ENCODE measurements at places on chromosomes 6 and 20. TPM values are rescaled to one million over a fixed set of nuclear protein-coding genes. Genes with fewer than 3 reads are reported as not detected.

GRCh38 chr20:46349035-46349741 is 40.9 kb upstream of the CDH22 start:
- no peak for DNase-seq

DNA sequence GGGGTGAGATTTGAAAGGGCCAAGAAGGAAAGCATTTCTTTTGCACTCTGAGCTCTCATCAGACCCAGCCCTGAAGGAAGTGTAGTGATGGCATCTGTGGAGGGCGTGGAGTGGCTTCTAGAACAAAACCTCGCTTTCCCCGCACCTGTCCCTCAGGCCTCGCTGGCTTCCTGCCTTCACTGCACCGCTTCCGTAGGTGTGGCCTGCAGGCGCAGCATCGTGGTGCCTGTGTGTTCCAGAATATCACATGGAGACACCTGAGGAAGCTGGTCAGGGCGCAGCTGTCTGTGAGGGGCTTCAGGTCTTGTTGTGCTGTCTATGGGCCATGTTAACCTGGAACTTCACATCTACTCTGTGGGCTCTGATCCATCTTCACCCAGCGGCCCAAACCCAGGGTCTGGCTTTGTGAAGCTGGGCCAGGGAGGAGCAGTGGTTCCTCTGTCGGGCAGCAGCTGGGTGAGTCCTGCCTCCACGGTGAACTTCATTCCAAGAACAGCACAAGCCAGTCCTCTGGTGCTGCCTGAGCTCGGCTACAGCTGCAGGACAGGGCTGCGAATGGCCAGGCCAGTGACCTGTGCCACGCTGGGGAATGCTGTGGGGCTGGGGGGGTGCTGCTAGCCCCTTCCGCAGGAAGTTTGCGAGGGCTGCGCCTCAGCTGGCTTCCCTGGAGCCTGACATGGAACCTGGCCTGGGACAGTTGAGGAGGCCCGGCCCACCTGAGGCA is 40.9 kb downstream of the DSTN start:
- DNase-seq = peak; percentile 19

GRCh38 chr6:3806169-3806922 is 42.8 kb upstream of the FAM50B start:
- no peak for DNase-seq

DNA sequence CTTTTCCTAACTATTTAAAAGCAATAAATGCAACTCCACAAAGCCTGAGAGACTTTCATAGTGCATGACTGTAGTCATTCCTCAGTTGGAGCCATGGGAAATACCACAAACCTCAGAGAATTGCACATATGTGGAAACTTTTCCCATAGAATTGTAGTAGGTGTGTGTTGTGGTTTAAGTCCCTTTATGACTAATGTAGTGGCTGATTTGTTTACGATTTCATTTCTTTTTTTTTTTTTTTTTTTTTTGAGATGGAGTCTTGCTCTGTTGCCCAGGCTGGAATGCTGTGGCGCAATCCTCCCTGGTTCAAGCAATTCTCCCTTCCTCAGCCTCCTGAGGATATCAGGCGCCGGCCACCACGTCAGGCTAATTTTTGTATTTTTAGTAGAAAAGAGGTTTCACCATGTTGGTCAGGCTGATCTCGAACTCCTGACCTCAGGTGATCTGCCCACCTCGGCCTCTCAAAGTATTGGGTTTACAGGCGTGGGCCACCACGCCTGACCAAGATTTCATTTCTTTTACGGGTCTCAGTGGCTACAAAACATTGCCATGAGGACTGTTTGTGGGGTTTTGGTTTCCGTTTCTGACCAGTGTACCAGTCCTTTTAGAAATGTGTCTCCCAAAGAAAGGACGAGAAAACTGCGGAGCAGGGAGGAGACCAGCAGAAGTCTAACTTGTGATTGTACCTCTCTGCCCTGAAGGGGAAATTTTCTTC is 212.1 kb upstream of the MARCKS start:
- DNase-seq = peak; percentile 89

GRCh38 chr20:41142919-41143318 is 5.6 kb downstream of the PLCG1 start:
- no peak for DNase-seq

SLC13A3 gene
- 2.3 TPM for polyA plus RNA-seq

- DNase-seq = no peak
Observed at GRCh38 chr6:24396824-24397223, 5.9 kb upstream of the MRS2 start.

IL20RA gene
- 0.10 TPM for polyA plus RNA-seq
